ENCODE measurements at places on chromosomes 6 and 20.

DNA sequence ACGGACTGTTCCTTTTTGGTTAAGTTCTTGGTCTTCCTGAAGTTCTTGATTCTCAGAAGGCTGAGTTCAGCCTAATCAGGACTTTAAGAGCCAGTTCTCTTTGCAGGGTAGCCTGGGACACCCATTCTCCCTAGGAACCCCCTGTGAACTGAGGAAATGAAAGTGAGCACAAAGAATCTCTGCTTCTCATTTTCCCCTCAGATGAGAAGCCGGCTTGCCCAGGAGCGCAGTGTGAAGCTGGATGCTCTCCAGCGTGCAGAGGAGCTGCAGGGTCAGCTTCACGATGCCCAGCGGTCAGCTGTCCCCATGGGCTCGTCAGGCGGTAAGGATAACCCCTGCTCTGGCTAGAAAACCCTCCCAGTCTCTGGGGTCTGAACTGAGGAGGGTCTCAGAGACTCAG lies 34.0 kb downstream of the CD164 start:
- no peak for DNase-seq

- no peak for DNase-seq
Observed at GRCh38 chr6:90238496-90239266, 58.0 kb downstream of the BACH2 start.

GRCh38 chr6:17972978-17973622 lies 14.3 kb downstream of the KIF13A start:
- no peak for DNase-seq

DNA sequence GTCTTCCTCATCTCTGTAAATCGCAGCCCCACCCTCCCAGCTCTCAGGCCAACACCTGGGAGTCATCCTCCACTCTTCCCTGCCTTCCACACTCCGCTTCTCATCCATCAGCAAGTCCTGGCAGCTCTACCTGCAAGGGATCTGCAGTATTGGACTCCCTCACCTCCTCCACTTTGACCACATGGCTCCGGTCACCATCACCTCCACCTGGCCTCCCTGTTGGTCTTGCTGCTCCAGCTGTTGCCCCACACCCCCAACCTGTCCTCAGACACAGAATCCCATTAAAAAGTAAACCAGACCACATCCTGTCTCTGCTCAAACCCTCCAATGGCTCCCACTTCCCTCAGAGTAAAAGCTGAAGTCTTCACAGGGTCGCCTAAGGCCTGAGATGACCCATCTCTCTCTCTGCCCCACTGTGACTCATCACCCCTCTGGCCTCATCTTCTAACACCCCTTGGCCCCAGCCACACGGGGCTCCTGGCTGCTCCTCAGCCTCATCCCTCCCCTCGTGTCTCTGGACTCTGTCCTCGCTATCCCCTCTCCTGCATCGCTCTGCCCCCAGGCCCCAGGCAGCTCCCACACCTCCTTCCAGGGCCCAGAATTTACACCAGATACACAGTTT lies 185.1 kb upstream of the SULF2 start:
- DNase-seq = peak; percentile 13

DNA sequence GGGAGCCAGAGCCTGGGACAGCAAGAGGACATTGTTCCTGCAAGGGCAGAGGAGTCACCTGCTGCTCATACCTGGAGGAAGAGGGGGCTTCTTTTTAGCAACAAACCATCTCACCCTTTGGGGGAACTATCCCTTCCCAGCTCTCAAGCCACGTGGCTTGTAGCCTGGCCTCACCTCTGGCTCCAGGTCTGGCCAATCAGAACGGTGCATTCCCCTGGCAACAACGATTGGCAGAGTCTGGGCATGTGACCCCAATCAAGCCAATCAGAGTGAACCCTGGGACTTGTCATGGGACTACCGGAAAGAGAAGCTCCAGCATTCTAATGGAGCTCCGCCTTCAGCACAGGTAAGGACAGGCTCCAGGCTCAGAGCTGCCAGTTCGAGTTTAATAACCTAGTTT lies 33.6 kb downstream of the KCNB1 start:
- DNase-seq = no peak

DNA sequence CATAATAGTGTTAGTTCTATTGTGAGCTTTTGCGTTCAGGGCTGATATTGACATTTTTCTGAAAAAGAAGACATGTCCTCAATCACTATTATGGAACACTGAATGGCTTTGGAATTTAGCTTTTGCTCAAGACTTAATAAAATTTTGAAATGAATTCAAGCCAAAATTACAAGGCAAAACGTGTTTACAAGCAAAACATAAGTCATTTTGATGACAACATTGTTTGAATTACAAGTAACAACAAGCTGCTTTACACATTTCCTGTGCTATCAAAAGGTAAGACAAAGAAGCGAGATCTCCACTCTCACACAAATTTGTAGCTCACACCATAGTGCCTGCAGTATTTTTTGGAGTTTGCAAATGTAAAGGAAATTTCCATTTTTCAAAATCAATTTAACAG lies 37.4 kb downstream of the POU3F2 start:
- DNase-seq = no peak

DNA sequence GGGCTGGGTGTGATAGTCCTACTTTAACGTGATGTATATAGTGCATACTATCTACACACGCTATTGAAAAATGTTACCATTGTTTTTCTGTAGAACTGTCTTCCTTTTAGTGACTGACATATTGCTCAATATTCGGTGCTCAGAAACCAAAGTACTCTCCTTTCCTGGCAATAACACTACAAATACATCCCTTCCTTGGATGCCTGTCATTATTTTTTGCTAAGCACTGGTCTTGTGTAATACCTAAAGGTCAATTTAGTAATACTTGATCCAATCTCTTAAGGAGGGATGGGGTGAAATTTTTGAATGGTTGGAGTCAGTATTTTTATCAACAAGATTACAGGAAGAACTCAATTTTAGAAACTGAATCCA lies 23.9 kb downstream of the CNR1 start:
- DNase-seq = no peak

DNA sequence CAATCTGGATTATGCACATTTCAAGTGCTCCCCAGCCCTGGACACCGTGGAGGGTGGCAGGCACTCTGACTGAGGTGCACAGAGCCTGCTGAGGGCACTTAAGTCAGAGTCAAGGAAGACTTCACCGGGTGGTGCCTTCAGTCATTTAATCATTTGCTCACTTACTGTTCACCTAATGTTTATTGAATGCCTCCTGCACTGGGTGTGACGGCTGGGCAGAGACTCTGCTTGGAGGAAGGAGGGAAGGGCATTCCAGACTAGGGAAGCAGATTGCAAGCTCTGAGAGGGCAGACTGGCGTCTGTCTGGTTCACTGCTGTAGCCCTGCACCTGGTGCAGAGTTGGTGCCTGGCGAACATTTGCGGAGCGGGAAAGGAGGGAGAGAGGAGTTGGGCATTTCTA lies 54.2 kb upstream of the FAM83D start:
- DNase-seq = no peak

- DNase-seq = no peak
Observed at GRCh38 chr20:49948178-49948577, 12.0 kb downstream of the RNF114 start.

DNA sequence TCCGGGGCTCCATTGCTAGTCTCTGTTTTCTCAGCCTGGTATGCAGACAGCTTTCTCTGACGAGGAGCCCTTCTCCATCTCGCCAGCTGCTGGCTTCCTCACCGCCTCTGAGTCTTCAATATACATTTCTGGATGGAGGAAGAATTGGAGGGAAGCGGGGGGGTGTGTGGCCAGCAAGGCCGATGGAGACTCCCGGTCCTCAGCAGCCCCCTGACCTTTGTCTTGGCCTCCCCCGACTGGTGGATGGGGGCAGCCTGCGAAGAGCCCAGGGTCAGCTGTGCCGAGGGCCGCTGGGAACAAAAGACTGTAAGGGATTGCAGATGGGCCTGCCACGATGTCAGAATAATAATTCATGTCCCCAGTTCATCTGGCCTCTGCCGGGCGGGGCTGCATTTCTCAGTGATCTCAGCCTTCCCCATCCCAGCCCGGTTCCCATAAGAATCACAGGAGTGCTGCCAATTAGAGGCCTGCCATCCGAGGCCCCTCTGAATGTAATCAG lies 54.3 kb upstream of the STX16 start:
- peak; percentile 54 for DNase-seq

Measured in AG08395 (cell line).